GM23248 (cell line): ENCODE measurements at places on chromosomes 7 and 10. TPM values are rescaled to one million over a fixed set of nuclear protein-coding genes. Genes with fewer than 3 reads are reported as not detected.

- DNase-seq: no peak
Measured at GRCh38 chr7:155739538-155740143, 72.6 kb downstream of the SHH start.

GRCh38 chr7:138944592-138944991 lies 36.6 kb downstream of the KIAA1549 start:
- no peak for DNase-seq

GRCh38 chr10:23381298-23382040 lies 36.9 kb upstream of the C10orf67 start:
- no peak for DNase-seq

DNA sequence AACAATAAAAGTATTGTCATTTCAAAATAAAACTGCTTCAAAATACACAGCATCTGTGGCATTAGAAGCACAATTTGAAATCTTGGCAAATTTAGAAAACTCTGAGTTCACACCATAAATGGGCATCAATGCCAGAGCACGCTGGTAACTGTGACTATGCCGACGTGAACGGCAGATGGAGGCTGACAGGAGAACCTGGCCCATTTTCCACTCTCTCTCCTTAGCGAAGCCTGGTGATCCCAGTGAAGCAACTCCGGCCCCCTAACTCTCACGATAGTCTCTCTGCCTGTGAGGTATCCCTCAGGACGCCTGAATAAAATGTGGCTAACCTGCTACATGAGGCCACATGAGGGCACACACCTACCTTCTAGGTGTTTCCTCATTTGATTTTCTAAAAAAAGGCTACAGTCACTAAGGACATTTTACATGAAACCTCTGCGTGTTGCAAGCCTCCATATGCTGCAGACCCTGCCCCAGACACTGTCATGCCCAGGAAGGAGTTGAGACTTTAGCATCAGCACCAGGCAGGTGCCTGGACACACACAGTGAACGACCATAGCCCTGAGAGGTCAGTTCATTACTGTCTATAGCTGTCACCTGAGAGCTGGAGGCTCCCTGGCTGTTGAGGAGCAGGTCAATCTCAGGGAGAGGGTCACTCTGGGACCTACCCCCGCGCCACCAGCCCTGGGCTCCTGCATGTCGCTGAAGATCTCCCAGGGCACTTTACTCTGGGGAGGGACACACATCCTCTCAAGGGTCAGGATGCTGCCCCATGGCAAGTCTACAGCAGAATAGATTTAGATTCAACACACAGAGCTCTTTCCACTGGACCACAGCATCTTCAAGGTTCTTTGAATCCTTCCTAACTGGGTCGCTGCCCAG lies 62.9 kb upstream of the CAMK2B start:
- no peak for DNase-seq

The MYH16 gene
- total RNA-seq: not detected in 2 replicates
